Activated CD4-positive, CD25-positive, alpha-beta regulatory T cell treated with anti-CD3 and anti-CD28 coated beads, Interleukin-2, amount 50 U/mL, for 72 hours (primary cell): ENCODE measurements at places on chromosomes 5 and 9.

GRCh38 chr9:81687521-81688261 is 1.7 kb downstream of the TLE1 start:
- no peak for DNase-seq

GRCh38 chr5:5781335-5781734 is 358.9 kb downstream of the ICE1 start:
- no peak for DNase-seq

GRCh38 chr9:88197781-88198340 is 59.6 kb upstream of the SPATA31C2 start:
- no peak for DNase-seq

- DNase-seq: no peak
Observed at GRCh38 chr5:37839407-37840052, at the start of gene GDNF. Gene GDNF, minus strand, starts transcription at chr5:37840041. Its CDS starts 5,245 bp downstream, at chr5:37834796.

DNA sequence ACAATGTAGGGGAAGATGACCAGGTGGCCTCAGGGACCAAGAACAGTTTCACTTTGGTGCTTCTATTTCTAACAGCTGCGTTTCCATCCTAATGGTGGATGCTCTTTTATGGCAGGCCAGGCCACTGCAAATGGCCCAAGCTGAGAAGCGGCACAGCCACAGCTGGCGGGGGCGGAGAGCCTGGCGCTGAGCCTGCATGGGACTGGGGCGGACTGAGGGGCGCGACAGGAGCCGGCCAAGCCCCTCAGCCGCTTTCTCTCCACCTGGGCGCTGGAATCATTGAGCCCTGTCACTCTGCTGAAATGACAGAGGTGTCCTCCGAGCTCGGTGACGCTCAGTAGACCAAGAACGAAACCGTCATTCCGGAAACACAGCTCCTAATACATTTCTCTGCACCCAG is 317.3 kb upstream of the PDE4D start:
- DNase-seq: no peak

GRCh38 chr9:4842734-4843133 is 50.0 kb downstream of the RCL1 start:
- DNase-seq: no peak

- DNase-seq: no peak
Observed at GRCh38 chr5:166576323-166576722, 1715.1 kb upstream of the WWC1 start.

- DNase-seq: no peak
Observed at GRCh38 chr5:88093765-88094164, 174.9 kb downstream of the TMEM161B start.

GRCh38 chr5:115330830-115331229 is 34.4 kb upstream of the CCDC112 start:
- no peak for DNase-seq

DNA sequence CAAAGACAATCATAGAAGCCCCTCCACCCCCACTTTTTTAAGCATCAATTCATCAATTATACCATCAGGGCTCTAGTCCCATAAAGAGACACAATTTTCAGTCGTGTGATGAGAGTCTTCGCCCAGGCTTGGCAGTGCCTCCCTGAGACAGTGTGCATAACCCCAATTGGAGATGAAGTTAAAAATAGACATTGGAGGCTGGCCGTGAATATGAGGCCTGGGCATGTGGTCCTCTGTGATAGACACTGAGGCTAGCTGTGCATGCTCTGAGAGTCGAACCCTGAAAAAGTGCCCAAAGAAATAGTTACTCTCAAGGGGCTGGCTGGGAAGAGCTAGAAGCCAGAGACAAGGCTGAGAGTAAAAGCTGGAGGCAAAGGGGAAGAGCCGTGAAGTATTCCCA is 248.6 kb upstream of the NR4A3 start:
- no peak for DNase-seq

GRCh38 chr5:79934681-79935080 is 56.4 kb downstream of the MTX3 start:
- DNase-seq: no peak

- DNase-seq: no peak
Observed at GRCh38 chr9:22265038-22265437, 181.6 kb upstream of the DMRTA1 start.

DNA sequence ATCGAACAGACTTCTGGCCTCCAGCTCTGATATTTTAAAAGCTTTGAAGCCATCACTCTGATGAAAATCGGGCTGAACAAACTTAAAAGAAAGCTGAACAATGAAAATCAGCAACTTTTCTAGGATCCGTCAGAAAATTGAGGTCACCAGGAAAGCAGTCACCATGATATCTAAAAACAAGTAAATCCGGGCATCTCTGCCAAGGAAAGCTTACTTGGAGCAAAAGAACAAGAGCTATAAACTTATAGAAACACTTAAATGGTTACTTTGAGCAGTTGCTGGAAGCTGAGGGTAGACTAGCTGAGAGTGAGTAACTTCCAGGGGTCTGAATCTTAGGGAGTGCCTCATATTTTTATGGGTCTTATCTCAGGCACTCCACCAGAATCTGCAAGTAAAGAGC is 1043.0 kb upstream of the CDH18 start:
- DNase-seq: no peak

DNA sequence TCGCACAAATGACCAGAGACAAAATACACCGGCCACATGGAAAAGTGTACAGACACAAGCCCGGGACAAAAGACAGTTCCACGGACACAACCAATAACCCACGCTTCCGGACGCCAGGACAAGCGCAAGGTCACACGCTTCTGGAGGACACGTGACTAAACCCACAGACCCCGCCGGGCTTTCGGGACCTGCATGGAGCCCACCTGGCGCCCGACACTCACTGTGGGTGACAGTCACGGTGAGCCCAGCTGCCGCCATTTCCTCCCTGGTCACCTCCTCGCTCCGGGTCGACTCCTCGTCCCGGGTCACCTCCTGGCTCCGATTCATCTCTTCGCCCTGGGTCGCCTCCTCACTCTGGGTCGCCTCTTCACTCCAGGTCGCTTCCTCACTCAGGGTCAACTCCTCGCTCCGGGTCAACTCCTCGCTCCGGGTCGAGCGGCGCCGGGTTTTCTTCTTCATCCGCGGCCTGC is 470 bp downstream of the BAG1 start:
- peak; percentile 60 for DNase-seq

- no peak for DNase-seq
Observed at GRCh38 chr5:174211277-174211626, 165.7 kb downstream of the NSG2 start.

GRCh38 chr9:131252120-131252519 is 24.2 kb downstream of the FAM78A start:
- DNase-seq: no peak

DNA sequence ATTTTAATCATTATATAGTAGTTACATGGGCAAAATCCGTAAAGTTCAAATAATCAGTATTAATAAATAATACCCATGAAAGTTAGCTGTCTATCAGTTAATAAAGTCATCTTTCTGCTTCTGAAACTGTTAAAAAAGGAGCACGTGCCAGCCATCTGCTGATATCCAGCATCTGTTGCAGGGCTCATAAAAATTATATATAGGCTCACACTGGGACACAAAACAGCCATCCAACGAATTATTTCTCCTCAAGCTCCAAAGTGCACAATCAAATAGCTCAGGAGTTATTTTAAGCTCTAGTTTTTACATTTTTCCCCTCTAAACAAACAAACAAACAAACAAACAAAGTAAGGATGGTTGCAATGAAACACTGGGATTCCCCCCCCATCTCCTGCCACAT is 48.3 kb downstream of the MRPS27 start:
- no peak for DNase-seq

GRCh38 chr9:116202219-116202912 is 48.8 kb downstream of the PAPPA start:
- DNase-seq: no peak

DNA sequence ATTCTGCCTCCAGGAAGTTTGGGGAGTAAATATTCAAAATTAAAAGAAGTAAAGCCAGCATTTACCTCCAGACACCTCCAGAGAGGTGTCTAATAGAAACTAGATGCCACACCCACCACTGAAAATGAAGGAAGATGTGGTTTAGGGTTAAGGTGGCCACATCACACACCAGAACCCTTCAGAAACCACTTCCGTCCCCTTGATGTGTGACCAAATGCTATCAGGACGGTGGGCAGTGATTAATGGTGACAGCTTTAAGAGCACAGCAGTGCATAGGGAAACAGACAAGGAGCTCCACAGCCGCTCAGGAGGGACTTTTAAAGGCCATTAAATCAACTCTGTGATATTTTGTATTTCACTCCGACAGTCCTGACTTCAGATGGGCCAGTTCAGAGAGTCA is 295.2 kb downstream of the BRINP1 start:
- DNase-seq: no peak

DNA sequence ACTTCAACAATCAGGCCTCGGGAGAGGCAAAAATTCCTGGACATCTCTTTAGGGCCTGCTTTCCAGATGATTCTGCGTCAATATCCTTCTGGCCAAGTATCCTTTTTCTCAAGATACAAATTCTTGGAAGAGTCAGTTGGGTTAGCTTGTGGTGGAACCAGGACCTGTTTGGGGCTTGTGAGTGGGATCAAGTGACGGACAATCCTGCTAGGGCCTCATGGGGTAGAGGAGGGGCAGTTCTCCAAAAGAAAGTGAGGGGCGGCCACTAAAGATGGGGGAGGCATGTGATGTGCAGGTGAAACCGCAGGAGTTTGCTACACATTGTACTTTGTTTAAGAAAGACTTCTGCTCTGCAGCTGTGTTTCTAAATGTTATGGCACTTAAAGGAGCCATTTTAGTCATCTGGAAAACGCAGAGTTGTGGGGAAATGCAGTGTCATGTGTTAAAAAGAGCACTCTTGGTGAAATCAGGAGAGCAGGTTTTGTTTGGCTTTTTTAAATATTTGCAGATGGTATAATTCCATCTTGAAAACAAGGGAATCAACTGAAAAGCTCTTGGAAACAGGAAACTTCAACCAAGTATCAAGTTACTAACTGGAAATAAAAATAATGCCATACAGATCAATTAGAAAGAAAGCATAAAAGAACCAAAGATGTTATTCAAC is 27.4 kb upstream of the GSN start:
- DNase-seq: no peak

- no peak for DNase-seq
Observed at GRCh38 chr5:167952278-167952995, 339.0 kb upstream of the WWC1 start.

GRCh38 chr5:172775326-172776234 is 4.6 kb upstream of the DUSP1 start:
- no peak for DNase-seq

DNA sequence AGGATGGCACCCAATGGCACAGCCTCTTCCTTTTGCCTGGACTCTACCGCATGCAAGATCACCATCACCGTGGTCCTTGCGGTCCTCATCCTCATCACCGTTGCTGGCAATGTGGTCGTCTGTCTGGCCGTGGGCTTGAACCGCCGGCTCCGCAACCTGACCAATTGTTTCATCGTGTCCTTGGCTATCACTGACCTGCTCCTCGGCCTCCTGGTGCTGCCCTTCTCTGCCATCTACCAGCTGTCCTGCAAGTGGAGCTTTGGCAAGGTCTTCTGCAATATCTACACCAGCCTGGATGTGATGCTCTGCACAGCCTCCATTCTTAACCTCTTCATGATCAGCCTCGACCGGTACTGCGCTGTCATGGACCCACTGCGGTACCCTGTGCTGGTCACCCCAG is 25.4 kb downstream of the HRH2 start:
- DNase-seq: no peak

GRCh38 chr9:129460323-129461261 is 160.3 kb downstream of the C9orf50 start:
- DNase-seq: peak; percentile 81

- peak; percentile 54 for DNase-seq
Observed at GRCh38 chr9:21709464-21710058, 92.9 kb upstream of the MTAP start.

DNA sequence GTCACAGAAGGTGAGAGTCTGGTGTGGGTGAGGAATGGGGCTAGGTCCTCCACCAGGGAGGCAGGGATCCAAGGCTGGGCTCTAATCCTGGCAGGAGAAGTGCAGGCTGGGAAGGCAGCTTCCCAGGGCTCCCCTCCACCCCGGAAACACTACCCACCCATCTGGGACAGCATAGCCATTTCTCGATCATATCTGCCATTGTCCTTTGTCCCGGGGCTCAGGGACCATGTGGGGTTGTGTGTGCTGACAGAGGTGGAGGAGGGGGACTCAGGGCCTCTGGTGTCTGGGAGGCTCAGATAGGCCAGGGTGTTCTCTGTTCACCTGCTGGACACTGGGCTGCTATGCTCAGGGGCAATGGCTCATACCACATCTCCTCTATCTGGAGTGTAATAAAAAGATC is 32.2 kb upstream of the STRBP start:
- DNase-seq: no peak

DNA sequence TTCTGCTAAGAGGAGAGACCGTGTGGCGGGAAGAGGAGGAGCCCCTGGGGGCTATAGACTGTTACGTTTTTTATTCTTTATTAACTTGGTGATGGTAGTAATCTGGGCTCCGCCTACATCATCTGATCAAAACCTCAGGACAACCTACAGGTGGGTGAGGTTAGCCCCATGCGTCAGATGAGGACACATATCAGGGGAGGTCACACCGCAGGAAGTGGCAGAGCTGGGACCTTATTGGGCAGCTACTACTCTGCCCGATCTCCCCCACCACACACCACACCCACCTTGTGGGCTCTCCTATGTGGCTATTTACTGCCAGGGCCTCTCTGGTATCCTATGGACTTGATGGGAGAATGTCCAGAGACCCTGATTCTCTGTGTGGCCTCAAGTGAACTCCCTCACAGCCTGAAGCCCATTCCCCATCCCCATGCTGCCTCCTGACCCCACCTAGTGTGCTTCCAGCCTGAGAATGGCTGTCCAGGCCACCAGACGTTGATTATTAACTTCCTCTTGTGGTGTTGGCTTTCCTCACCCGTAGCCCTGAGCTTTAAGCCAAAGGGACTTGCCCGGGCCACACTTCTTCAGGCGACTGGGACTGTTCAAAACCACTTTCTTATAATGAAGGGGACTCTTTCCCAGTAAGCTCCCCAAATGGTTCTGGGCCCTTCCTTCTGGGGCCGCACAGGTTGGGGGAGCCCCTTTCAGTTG is 8.2 kb downstream of the UNC5A start:
- no peak for DNase-seq

DNA sequence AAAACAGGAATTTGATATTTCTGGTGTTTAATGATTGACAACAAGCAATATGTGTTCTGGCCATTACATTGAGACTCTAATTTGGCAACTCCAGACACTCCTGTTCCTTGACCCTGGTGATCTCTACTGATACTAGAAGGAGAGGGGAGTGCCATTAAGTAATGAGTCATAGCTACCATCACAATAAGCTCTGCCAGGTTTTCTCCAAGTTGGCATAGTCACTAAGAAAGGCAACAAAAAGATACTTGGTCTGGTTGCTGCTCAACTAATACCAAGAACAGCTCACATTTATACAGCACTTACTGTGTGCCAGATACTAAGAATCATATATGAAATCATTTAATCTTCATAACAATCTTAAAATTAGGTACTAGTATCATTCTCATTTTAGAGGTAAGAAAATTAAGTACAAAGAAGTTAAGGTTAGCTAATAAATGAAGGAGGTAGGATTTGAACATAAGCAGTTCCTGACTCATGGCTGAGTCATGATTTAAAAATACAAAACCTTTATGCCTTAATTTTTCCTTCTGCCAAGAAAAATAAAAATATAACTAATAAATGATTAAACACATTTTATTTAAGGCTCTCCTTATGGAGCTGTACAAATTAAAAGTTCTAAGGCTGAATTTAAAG is 19.9 kb upstream of the PRXL2C start:
- no peak for DNase-seq

- DNase-seq: peak; percentile 54
Observed at GRCh38 chr9:125126019-125126746, 17.1 kb downstream of the SCAI start.

GRCh38 chr5:1465966-1466471 is 20.8 kb upstream of the SLC6A3 start:
- no peak for DNase-seq

- no peak for DNase-seq
Observed at GRCh38 chr5:124650147-124650561, 96.3 kb downstream of the ZNF608 start.

GRCh38 chr9:129895376-129896268 is 60.4 kb downstream of the USP20 start:
- no peak for DNase-seq
